ENCODE measurements at places on chromosomes 7 and 10.

DNA sequence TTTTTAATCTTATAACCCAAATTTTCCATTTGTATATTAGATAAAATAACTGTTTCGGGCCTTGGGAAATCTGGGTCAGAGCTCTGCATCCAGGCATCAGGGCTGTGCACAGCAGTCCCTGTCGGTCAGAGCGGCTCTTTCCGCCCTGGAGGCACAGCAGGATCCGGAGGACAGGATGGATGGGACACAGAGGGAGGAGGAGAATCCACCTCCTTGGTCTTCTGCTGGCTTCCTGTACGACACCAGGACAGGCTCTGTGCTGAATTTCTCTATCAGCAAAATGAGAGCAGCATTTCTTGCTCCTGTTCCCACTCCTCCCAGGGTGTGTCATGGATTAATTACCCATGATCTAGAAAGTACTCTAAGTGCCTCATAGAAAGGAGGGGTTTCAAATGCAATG lies 254.9 kb downstream of the SKAP2 start:
- DNase-seq: no peak

- no peak for DNase-seq
Observed at GRCh38 chr10:10819206-10819856, 198.3 kb upstream of the CELF2 start.

DNA sequence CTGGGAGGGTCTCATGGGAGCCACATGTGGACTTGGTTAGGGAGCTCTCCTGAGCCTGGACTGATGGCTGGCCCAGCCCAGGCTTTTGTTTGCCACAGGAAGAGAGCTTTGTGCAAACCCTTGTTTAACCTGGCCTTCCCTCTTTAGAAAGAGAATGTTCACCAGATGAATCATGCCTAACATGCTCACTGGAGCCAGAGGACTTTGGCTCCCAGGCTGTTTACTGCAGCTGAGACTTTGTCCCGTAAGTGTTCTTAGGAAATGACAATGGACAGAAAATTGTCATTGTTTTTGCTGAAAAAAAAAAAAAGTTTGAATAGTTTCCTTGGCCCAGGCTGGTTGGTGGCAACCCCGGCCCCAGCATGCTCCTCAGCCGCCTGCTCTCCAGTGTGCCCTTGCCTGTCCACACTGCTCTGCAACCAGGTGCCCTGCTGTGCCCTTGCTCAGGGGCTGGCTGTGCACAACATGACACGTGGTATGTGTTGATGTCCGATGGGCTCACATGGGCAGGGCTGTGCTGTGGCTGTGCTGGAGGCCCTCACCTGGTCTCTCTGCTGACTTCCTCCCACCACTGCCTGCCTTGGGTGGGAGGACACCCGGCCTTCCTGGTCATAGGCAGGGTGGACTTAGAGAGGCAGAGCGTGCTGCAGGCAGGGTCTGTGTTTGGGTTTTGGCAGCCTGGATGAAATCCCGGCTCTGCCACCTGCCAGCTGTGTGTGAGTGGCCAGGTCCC lies 215.3 kb upstream of the ZNF32 start:
- DNase-seq: no peak

- DNase-seq: no peak
Observed at GRCh38 chr10:15809450-15809849, 50.9 kb downstream of the MINDY3 start.

GRCh38 chr7:129780974-129781927 lies 169.7 kb downstream of the NRF1 start:
- no peak for DNase-seq

DNA sequence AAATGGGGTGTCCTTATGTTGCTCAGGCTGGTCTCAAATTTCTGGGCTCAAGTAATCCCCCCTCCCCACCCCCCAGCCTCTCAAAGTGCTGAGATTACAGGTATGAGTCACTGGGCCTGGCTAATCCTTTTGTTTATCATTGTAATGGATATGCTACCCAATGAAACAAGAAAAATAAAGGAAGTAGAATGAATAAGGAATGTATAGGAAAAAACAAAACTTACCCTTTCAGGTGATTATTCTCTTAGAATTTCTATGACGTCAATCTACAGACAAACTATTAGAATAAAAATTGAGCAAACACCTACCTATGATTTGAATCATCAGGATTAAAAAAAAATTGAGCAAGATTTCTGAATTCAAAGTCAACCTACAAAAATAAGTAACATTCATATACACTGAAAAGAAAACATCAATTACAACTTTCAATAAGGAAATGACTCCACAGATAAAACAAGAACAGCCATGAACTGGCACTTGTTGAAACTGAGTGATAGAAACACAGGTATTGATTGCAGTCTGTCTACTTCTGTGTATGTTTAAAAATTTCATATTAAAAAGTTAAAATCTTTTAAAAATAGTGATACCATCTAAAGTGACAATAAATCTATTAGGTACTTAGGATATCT lies 12.2 kb downstream of the ADAM12 start:
- DNase-seq: no peak

DNA sequence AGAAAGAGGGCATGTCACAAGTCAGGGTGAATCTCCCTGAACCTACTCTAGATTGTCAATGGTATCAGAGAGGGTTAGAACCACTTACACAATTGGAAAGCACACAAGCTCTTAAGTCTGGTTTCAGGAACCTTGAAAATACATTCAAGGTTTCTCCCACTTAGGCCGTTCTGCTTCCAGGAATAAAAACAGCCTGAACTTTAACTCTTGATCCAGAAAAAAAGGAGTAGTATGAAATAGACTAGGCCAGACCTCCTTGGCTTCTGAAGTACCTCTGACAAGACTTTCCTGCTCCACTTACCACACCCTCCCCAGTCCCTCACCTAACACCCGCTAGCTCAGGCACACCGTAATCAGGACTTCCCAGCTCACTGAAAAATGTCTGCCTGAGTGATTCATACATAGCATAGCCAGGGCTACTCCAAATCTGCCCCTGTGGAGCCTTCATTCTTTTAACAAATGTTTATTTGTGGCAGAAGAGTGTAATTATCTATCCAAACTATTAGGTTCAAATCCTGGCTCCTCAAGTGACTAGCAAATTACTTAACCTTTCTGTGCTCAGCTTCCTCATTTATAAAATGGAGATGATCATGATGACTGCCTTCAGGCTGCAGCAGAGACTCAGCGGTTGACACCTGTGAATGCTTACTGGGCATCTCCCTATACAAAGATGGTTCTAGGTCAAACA lies 30.3 kb upstream of the IL6 start:
- no peak for DNase-seq
